Head of caudate nucleus (tissue), 42 donors: ENCODE measurements at places on chromosomes 7 and 10.

DNA sequence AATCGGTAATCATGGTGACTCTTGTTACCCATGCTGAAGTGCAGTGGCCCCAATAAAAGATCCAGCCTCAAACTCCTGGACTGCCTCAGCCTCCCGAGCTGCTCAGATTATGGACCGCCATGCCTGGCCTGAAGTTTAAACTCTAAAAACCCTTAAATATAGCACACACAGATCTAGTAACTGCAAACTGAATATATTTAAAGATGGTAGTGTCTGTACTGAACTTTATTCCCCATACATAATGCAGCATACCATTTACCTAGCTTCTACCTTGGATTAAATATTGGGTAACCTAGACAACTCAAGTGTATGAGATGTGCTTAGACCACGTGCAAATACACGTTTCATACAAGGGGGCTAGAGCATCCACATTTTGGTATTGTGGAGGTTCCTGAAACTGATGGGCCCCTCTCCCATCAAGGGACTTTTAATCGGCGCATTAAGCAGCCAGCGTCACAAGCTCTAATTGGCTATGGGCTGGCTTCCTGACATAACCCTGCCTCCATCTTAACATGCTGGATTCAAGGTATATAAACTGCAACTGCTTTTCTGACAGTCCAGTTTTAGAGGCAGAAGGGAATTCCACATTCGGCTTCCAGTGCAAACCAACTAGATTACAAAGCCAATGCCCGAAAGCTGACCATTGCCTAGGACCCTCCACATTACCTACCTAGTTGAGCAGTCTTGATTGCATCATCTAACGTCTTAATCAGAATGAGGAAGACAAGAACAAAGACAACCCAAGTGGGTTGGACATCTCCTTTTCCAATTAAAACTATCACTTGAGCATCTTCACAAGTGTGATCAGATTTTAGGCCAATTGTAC lies 13.0 kb downstream of the HNRNPA2B1 start:
- no peak for DNase-seq

GRCh38 chr10:78777466-78777865 lies 291.3 kb upstream of the ZMIZ1 start:
- DNase-seq = peak; percentile 86

DNA sequence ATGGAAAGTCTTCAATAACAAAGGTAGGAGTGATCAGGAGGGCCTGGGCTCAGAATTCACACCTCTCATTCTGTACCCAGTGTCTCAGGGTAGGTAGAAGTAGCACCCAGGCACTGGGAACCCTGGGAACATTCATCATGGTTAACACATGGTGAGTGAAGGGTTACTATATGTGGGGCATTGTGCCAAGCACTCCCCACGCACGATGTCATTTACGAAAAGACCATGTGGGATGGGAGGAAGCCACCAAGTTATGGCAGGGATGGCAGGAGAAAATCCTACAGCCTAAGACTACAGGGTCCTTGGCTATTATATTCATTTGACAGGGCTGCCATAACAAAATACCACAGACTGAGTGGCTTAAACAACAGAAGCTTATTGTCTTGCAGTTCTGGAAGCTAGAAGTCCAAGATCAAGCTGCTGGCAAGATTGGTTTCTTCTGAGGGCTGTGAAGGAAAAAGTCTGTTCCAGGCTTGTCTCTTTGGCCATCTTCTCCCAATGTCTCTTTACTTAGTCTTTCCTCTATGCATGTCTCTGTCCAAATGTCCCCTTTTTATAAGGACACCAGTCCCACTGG lies 27.7 kb upstream of the DDIT4 start:
- no peak for DNase-seq

GRCh38 chr10:117876210-117876609 lies 170.5 kb downstream of the RAB11FIP2 start:
- DNase-seq = no peak

DNA sequence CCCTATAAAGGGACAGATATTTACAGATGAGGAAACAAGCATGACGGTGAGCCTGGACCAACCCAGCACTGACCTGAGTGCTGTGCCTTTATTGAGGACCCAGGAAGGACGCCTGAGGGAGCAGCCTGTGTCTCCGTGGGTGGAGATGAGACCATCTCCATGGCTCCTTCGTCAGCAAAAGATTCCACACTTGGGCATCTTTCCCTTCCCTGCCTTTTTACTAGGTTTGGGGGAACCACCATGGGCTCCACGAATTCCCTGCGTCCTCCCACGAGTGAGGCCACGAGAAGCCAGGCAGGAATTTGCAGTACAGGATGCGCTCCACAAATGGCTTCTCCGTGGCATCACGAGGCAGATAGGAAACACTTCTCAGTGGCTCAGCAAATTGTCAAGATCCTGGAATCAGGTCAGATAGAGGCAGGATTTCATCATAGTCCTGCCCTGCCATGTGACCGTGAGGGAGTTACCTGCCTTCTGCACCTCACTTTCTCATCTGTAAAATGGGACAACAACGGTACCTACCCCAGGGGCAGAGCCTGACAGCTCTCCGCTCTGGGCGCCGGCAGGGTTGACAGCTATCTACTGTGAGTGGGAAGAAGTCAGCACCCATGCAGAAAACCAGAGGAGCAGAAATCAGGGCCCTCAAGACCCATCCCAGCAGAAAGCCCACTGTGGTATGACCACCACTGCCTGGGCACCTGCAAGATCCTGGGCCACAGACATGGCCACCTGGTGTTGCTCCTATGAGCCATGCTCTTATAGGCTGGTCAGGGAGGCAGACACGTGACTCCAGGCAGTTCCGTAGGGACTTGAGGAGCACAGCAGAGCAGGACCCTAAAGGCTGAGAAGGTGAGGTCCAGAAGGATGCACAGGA lies 80.1 kb downstream of the GRID1 start:
- DNase-seq = no peak

DNA sequence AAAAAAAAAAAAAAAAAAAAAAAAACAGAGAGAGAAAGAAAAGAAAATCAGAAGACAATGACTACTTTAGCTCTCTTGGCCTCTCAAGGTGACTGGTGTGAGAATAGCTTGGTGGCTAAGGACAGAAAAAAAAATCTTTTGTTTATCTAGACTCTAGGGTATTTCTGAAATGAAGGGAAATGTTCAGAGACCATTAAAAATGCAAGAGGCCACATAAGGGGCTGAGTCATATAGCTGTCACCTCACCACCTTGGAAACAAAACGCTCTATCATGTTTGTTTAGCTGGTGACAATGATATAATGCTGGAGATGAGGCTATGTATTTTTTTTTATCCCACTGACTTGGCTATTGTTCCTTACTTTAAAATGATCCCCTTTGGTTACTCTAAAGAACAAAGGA lies 287.0 kb upstream of the CDC14C start:
- DNase-seq = no peak

- DNase-seq = no peak
These were observed 25.7 kb downstream of the SUV39H2 start for GRCh38 chr10:14904316-14904732.

GRCh38 chr7:111756687-111757178 lies 194.4 kb upstream of the IMMP2L start:
- peak; percentile 90 for DNase-seq

GRCh38 chr10:75956624-75957023 lies 525.2 kb downstream of the LRMDA start:
- no peak for DNase-seq

DNA sequence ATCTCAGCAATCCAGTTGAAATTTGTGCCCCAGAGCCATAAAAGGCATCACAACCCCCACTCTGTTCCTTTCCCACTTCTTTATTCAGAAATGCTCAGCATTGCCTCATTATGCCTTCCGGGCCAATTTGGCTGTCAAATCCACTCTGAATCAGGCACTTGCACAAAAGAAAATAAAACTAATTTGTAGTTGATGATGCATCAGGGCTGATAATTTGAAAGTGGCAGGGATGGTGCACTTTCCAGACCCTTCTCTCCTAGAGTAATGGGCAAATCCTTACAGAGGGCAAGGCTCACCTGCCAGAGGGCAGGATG lies 147.9 kb upstream of the PDE1C start:
- no peak for DNase-seq

DNA sequence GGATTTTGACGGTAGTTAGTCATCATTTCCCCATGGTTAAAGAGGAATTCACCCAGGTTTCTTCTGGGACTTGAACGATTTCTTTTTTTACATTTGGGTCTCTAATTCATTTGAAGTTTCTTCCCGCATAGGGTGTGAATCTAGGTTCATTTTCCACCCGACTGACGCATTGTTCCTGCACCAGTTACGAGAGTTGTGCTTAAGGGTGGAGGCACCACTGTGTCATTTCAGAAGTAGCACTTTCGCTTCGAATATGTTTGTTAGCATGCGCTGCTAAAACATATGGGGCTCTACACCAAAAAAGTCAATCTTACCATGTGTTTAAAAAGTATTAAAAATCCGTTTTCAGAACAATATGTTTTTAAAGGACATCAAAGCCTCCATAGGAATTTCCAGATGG lies 140.3 kb downstream of the VIPR2 start:
- DNase-seq = no peak

GRCh38 chr7:145624618-145625017 lies 492.0 kb upstream of the CNTNAP2 start:
- no peak for DNase-seq

GRCh38 chr7:126398285-126398684 lies 854.5 kb downstream of the GRM8 start:
- DNase-seq = no peak

DNA sequence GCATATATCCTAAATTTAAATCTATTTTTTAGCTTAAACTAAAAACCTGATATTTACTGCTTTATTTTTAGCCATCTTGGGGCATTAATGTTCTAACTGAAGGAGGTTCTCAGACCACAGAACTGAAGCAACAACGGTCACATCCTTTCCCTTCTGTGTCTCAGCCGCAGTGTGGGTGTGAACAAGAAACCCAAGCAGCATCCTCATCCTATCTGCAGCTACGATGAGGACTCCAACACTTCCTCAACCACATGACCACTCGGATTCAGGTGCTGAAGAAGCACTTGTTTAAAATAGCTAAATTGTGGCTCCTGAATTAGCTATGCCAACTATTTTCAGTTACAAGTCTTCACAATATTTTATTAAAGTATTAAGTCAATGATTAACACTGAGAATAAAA lies 5.3 kb downstream of the ESYT2 start:
- DNase-seq = no peak

GRCh38 chr7:21414795-21415393 lies 13.0 kb upstream of the SP4 start:
- no peak for DNase-seq

GRCh38 chr7:31096198-31096876 lies 44.2 kb downstream of the ADCYAP1R1 start:
- peak; percentile 13 for DNase-seq

DNA sequence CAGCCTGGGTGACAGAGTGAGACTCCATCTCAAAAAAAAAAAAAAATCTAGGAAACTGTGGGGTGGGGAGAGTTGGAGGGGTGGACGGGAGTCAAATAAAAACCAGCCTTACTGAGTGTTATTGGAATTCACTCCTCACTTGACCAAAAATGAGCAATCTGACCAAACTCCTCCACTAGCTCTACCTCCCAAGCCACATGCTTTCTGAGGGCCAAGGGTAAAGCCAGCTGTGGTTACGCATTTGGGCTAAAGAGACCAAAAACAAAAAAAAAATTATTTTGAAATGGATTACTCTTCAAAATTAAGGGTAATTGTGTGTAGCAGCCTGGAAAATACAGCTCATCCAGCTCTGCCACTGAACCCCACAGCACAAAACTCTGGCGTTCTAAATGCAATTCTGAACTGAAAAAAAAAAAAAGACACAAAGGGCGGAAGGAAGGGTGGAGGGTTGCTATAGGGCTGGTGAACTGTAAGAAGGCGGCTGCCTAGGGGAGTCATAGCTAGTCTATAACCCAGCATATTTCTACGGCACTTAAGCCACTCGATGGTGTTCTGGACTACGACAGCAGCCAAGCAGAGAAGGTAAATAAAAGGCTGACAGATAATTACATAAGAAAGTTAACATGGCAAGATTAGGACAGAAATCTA lies 7.8 kb downstream of the ELMO1 start:
- no peak for DNase-seq

DNA sequence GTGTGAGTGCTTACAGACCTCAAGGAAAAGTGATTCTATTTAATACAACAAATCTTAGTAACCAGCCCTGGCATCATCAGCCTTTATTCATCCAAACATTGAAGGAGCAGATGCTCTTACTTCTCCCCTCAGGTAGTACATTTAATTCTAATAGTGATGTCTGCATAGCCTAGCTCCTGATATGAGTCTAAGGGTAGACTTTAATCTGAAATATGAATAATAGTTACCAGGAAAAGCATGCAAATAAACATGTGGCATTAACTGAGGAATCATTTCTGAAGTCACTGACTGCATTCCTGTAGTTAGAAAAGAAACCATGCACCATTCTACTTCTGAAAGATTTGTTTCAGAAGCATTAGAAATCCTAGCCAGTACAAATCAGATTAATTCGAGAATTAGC lies 25.7 kb upstream of the LMBR1 start:
- DNase-seq = no peak

GRCh38 chr10:22053048-22053447 lies 49.5 kb upstream of the DNAJC1 start:
- DNase-seq = no peak

- DNase-seq = no peak
These were observed 37.3 kb downstream of the CFAP46 start for GRCh38 chr10:132904814-132905649.

DNA sequence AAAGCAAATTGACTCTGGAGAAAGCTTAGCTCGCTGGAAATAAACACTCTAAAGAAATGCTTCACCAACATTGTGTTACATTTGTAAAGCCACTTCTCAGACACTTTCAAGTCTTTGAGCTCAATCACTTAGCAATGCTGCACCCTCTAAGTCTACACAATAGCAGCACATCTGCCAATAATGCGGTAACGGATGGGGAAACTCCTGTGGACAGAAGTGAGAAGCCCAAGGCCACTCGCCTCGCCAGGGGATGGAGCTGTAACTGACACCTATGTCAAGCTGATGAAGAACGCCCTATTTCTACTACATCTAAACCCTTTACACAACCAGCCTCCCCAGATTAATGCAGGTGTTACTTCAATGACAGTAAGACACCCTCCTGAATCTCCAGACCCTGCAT lies 167.7 kb downstream of the SFMBT2 start:
- no peak for DNase-seq

DNA sequence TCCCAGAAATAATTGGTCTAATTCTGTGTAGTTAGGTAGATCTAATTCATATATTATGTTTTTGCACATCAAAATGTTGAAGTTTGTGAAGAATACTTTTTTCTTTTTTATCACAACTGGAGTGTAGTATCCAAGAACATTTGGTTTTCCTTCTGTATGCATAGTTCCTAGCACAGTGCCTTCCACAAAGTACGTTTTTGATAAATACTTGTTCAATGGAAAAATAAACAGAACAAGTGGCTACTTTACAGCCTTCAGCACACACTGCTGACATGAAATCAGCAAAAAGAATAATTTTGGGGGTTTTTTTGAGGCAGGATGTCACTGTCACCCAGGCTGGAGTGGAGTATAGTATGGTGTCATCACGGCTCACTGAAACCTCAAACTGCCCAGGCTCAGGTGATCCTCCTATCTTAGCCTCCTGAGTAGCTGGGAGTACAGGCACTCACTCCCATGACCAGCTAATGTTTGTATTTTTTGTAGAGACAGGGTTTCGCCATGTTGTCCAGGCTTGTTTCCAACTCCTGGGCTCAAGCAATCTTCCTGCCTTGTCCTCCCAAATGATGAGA lies 27.9 kb downstream of the TARP start:
- no peak for DNase-seq
